ENCODE measurements at places on chromosomes 5 and 9.
A peak's percentile ranks its signal among the peaks of the same experiment; 100 is the strongest.

- no peak for DNase-seq
Measured at GRCh38 chr9:78286946-78287388, 10.0 kb upstream of the PSAT1 start.

DNA sequence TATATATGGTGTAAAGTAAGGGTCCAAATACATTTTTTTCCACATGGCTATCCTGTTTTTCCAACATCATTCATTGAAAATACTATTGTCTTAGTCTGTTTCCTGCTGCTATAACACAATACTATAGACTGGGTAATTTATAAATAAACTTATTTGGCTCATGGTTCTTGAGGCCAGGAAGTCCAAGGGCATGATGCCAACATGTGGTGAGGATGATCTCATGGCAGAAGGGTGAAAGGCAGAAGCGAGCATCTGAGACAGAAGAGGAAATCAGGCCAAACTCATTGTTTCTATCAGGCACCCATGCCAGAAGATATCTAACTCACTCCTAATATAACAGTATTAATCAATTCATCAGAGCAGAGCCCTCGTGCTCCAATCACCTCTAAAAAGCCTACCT, 42.6 kb downstream of the ANKRD55 start:
- DNase-seq: peak; percentile 80

GRCh38 chr9:128335161-128335560, 5.2 kb upstream of the SLC27A4 start:
- DNase-seq: no peak

DNA sequence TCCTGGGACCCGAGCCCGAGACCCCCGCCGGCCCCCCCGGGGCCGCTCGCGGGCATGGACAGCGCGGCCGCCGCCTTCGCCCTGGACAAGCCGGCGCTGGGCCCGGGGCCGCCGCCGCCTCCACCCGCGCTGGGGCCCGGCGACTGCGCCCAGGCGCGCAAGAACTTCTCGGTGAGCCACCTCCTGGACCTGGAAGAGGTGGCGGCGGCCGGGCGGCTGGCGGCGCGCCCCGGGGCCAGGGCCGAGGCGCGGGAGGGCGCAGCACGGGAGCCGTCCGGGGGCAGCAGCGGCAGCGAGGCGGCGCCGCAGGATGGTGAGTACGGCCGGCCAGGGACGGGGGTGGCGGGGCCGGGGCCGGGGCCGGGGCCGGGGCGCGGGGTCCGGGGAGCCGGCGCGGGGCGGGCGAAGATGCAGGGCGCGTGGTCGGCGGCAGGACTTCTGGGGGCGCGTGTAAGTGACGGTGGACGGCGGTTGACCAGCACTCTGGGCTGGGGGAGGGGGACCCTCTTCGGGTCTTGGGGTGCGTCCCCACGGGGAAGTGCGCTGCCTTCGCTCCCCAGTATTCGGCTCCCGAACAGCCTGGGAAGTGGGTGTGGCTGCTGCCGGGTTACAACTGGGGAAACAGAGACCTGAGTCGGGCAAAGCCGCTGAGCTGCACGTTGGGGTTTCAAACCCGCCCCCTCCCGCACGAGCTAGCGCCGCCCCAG, 520 bp downstream of the PRRX2 start:
- peak; percentile 64 for DNase-seq

- DNase-seq: no peak
Measured at GRCh38 chr5:166165596-166165995, 2125.8 kb upstream of the WWC1 start.

GRCh38 chr5:156515121-156515520, 188.2 kb downstream of the SGCD start:
- DNase-seq: no peak

GRCh38 chr5:61622156-61622555, 290.1 kb downstream of the ZSWIM6 start:
- DNase-seq: peak; percentile 37

DNA sequence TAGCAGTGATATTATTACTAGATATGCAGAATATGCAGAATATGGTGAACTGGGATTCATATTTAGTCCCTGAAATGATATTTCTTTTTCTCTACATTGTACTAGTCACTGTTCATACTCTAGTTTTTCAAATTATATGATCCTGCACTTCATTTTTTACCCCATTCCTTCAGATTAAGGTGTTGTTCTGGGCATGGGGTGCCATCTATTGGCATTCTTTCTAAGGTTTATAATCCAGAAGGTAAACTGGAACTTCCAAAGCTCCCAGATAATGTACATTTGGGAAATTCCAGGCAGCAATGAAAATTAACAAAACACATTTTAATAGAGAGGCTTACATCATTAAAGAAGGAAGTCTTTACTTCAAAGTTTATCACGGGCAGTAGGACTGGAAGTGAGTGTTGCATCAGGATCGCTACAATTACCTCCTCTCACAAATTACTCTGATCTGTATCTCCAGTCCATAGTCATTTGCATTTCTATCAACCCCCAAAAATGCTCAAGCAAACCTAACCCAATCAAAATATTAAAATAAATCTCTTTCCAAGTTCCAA, 12.5 kb downstream of the RFX3 start:
- DNase-seq: no peak

DNA sequence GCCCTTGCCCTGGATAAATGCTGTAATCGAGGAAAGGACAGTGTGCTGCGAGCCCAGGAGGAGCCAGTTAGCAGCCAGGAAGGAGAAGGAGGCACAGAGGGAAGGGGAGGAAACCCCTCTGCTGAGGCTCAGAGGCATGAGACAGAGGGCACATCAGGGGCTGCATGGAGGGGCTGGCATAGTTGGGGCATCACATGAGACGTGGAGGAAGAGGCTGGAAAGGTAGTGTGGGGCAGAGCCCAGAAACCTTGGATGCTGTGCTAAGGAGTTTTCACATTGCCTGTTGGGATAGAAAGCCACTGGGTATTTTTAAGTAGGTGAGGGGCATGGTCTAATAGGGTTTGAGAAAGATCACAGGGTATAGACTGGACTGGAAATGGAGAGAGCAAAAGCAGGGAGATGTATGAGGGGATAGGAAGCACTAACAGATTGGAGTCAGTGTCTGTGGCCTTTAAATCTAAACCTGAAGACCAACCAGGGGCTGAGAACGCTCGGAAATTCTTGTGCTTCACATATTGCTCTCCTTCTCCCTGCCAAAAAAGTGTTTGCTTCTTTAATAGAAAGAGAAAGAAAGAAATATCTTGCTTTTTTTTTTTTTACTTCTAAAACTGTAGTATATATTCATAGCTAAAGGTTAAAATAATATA, 33.0 kb upstream of the ANGPTL2 start:
- DNase-seq: no peak

DNA sequence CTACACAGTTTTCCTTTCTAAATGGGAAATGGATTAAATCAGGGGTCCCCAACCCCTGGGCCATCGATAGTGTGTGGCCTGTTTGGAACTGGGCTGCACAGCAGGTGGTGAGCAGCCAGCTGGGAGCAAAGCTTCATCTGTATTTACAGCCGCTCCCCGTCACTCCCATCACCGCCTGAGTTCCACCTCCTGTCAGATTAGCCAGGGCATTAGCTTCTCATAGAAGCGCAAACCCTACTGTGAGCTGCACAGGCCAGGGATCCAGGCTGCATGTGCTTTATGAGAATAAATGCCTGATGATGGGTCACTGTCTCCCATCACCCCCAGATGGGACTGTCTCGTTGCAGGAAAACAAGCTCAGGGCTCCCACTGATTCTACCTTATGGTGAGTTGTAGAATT, 41.2 kb upstream of the FLT4 start:
- no peak for DNase-seq

DNA sequence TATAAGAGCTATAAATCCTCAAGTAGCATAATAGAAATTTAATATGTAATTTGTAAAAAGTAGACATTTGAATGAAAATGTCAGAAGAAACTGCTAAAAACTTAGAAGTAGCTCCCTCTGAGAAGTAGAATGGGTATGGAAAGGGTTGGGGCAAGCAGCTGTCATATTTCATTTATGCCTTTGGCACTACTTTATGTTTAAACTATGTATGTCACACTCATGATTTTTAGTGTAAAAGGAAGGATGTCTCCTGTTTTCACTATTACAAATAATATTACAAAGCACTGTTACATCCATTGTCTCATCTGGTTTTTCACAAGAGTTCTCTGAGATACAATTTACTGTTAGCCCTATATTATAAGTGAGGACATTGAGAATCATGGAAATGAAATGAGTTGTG, 96.3 kb upstream of the ZNF462 start:
- no peak for DNase-seq

DNA sequence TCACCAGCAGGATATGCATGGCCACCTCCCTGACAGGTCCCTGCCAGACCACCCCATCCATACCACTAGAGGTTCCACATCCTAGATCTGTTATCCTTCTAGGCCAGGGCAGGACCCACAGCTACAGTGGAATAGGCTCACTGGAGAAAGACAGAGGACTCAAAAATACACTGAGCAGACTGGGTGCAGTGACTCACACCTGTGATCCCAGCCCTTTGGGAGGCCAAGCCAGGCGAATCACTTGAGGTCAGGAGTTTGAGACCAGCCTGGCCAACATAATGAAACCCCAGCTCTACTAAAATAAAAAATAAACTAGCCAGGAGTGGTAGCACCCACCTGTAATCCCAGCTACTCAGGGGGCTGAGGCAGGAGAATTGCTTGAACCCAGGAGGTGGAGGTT, 56.5 kb upstream of the TESK1 start:
- DNase-seq: peak; percentile 55

DNA sequence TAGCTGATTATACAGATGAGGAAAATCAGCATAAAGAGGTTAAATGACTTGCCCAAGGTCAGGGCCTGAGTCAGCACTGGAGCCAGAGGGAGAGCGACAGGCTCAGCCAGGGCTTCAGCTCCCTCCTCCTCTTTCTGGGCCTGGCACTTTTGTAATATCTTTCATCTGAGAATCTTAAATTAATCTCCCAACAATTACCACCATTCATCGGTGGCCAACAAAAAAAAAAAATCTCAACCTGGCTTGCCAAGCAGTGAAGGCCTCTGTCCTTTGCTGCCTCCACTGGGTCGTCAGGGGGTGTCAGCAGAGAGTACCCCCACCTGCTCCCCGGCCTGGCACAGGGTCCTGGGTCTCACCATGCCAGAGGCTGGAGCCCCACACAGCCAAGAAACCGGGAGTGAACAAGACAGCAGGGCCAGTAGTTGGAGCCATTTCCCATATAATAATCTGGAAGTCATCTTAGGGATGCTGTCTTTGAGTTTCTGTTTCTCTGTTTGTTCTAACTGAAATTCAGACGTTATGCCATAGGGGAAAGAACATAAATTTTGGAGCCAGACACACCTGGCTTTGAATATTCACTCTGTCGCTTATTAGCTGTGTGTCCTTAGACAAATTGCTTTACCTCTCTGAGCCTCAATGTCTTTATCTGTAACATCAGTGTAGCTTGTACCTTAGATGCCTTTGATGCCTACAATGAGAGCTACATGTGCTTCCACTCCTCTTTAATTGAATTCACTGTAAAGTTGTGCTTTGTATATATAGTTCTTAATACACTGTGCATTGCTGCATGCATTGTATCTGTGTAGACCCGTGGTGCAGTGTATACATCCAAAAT, 299.9 kb upstream of the MSX2 start:
- peak; percentile 17 for DNase-seq

- DNase-seq: no peak
Measured at GRCh38 chr9:113898596-113898995, 22.5 kb downstream of the ZNF618 start.

- DNase-seq: no peak
Measured at GRCh38 chr5:25858019-25858418, 1180.4 kb downstream of the CDH9 start.

All from GM23248 (cell line).